Thoracic aorta (tissue), 2 donors: ENCODE measurements at places on chromosomes 12 and 14.

GRCh38 chr14:23632461-23633159, 3.6 kb upstream of the DHRS2 start:
- no peak for DNase-seq
- no peak overlapping the region for H3K27ac ChIP-seq
- H3K27me3 ChIP-seq: no peaks in the 10 kb centered on the region
- no peaks in the 10 kb centered on the region for H3K4me1 ChIP-seq
- H3K4me3 ChIP-seq: peak overlapping the region; percentile 33

- DNase-seq: no peak
- no peaks in the 10 kb centered on the region for H3K4me1 ChIP-seq
- no peaks in the 10 kb centered on the region for H3K27me3 ChIP-seq
- no peak overlapping the region for H3K27ac ChIP-seq
These were observed 129.4 kb upstream of the SRRM4 start for GRCh38 chr12:118851891-118852290.

GRCh38 chr14:95182379-95182778, 25.1 kb upstream of the DICER1 start:
- H3K4me3 ChIP-seq: no peak overlapping the region
- no peaks in the 10 kb centered on the region for H3K36me3 ChIP-seq
- H3K27ac ChIP-seq: no peak overlapping the region
- H3K4me1 ChIP-seq: peaks cover 13% of the 10 kb centered on the region
- no peak for DNase-seq
- no peaks in the 10 kb centered on the region for H3K27me3 ChIP-seq

DNA sequence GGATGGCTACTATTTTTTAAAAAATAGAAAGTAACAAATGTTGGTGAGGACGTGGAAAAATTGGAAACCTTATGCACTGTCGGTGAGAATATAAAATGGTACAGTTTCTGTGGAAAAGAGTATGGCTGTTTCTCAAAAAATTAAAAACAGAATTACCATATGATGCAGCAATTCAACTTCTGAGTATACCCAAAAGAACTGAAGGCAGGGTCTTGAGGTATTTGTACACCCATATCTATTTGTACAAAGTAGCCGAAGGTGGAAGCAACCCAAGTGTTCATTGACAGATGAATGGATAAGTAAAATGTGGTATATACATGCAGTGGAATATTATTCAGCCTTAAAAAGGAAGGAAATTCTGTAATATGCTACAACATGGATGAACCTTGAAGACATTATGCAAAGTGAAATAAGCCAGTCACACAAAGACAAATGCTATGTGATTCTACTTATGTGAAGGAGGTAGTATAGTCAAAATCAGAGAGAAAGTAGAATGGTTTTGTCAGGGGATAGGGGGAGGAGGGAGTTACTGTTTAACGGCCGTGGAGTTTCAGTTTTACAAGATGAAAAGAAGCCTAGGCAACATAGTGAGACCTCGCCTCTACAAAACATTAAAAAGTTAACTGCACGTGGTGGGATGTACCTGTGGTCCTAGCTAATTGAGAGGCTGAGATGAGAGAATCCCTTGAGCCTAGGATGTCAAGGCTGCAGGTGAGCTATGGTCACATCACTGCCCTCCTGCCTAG, 38.4 kb upstream of the CCT2 start:
- H3K4me3 ChIP-seq: no peak overlapping the region
- H3K4me1 ChIP-seq: no peaks in the 10 kb centered on the region
- H3K27ac ChIP-seq: no peak overlapping the region
- no peak for DNase-seq
- H3K27me3 ChIP-seq: no peaks in the 10 kb centered on the region
